Activated naive CD4-positive, alpha-beta T cell (primary cell): ENCODE measurements at places on chromosomes 2 and 18.

- no peak for DNase-seq
These were observed 7.6 kb upstream of the NT5C1B start for GRCh38 chr2:18596993-18597392.

- no peak for DNase-seq
These were observed 233.6 kb upstream of the RASGRP3 start for GRCh38 chr2:33242845-33243244.

GRCh38 chr2:134370655-134371445 lies 117.0 kb downstream of the MGAT5 start:
- no peak for DNase-seq

DNA sequence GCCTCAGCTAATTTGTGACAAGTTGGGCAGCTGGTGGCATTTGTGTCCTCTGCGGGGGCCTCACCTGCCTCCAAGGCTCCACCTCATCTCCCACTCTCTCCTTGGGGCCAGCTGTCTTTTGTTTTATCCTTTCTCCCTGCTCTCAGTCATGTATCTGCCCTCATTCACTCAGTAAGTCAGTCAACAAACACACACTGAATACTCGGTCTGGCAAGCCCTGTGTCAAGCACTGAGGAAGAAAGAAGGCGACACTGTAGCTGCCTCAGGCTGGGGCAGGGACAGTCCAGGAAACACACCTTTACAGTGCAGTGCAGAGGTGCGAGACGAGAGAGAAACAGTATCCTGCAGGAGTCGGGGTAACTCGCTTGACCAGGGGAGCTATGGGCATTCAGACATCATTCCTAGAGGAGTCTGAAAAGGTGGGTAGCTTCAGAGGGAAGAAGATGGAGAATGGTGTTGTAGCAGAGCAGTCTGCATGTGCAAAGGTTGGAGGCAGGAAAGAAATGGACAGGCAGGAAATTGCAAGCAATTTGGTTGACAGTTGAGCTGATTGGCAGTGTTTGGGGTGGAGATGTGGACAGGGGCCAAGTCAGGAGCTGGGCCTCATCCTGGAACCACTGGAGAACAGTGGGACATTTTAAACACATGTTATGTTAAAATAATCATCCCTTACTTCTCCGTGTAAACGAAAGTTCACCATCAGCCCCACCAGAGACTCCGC lies 34.9 kb downstream of the SCTR start:
- no peak for DNase-seq

DNA sequence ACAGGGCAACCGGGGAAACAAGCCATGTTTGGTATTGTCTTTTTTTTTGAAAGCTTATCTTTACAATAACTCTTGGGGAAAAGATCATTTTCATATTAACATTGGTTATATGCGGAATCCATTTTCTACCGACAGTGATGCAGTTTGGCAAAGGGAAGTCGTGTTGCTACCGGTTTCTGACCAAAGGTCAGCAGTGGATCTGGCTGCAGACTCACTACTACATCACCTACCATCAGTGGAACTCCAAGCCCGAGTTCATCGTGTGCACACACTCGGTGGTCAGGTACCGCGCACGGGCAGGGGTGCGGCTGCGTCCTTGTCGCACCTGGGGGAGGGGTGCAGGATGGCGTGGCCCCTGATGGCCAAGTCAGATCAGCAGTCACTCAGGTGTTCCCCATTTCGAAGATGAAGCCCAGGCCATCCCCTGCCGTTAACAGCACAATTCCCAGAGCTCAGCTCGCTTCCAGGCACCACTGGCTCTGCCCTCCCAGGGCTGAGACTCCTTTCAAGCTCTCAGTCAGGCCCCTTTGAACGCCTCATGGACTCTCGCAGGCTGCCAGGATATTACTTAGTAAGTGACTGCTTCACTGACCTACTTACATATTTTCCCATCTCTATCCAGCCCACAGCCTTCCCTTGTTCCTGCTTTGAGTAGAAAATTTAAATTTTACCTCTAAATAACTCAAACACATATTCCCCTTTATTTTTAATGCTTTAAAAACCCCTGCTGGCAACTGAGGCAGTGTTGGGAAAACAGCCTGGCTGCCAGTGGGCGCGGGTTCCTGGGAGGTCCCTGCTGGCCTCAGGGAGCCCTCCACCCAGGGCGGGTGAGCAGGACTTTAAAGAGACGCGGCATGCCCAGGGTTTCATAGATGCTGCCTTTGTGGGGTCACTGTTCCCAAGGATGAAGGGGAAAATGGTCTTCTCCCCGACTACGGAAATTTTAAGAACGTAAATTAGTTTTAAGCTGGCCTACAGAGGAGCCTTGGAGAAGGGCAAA lies 33.6 kb upstream of the RPL31 start:
- DNase-seq: no peak

- DNase-seq: no peak
These were observed 304.2 kb downstream of the CYRIA start for GRCh38 chr2:16361261-16361995.

GRCh38 chr2:133085646-133086045 lies 415.6 kb upstream of the LYPD1 start:
- DNase-seq: no peak

GRCh38 chr2:100876231-100876860 lies 56.4 kb downstream of the NPAS2 start:
- DNase-seq: no peak

DNA sequence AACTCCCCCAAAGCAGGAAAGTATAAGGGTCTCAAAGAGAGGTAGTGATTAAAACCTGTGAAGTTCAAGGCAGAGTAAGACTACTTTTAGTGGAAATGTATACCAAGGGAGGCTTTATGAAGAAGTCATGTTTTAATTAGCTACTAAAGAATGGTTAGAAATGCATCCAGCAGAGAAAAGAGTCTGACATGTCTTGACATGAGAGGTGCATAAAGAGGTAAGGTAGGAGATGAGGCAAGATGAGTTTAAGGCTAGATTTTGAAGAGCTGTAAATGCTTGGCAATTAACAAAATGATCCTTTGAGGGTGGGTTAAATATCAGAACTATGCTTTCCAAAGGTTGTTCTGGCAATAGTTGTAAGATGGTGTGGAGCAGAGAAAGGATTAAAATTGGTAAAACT lies 88.7 kb upstream of the WDSUB1 start:
- DNase-seq: no peak

GRCh38 chr2:97763176-97763845 lies 49.9 kb downstream of the ZAP70 start:
- DNase-seq: no peak

GRCh38 chr18:42183746-42184145 lies 228.7 kb downstream of the PIK3C3 start:
- DNase-seq: no peak

- DNase-seq: no peak
These were observed 63.5 kb downstream of the CYB5A start for GRCh38 chr18:74228312-74228711.

DNA sequence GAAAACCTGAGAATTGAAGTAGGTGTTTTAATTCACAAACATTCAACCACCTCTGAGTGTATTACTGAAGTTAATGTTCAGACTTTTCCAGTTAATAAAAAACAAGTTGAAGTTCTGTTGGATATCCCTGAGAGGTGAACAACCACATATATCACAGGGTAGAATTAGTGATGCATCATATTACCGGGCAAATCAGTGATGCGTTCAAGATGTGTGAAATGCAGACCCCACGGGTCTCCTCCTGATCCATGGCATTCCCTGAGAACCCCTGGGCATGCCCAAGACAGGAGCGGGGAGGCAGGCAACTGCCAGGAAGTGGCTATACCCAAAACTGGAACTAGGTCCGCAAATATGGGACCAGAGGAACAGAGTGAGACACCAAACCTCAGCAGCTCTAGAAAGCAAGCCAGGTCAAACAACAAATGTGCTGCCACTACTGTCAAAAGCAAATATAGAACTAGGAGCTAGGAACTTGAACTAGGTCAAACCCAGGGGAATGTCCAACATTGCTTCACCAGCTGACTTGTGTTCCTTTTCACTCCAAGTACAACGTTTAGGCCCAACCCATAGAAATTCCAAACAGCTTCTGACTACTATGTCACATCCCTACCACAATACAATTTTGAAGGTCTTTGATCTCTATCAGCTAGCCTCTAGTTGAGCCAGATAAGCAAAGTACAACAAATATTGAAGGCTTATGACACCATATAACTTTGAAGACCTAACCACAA lies 20.2 kb downstream of the PSTPIP2 start:
- DNase-seq: no peak

DNA sequence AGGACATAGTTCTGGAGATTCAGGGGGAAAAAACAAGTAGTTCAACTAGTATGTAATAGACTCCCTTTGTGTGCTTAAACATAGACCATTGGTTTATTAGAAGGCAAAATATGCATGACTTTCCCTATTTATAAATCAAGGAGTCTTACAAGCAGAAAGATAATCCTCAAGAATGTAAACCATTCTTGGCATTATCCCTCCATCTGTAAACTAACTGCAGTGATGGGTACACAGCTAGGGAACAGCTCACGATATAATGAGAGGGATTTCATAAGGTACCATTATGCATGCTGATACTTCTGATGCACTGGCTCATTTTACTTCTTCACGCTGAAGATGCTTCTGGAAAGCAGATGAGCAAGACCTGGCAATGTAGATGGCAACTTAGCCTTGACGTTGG lies 878 bp downstream of the FBXO15 start:
- no peak for DNase-seq

DNA sequence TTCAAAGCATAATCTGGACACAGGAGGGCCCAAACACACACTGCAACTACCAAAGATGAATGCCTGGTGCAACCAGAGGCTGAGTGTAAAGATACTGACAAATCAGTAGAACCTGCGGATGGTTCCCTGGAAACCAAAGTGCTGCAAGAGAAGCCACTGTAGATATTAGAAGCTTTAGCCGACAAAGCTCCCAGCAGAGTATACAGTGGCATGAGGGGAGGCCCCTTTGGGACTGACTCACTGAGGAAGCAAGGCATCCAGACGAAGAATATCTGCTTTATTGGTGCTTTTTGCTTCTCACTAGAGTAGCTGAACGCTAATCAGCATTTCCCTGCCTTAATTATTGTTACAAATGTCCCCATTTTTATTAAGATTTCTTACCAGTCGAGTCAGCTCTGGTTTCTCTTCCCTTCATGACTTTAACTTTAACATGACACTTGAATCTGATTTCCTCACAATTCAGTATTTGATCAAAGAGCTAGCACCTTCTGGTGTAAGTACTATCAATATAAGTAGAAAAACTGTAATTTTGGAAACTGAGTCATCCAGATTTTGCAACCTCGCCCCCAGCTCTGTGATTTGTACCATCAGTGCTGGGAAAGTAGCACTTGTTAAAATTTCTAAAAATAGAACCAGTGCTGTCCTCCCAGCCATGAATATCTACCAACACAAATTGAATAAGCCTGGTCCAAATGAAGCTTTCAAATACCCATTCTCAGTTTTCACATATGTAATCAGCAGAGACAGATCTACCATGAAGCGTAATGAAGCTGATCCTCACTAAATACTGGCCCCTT lies 34.2 kb downstream of the FIGN start:
- DNase-seq: no peak

- no peak for DNase-seq
These were observed 257.6 kb downstream of the MREG start for GRCh38 chr2:215755641-215756345.

DNA sequence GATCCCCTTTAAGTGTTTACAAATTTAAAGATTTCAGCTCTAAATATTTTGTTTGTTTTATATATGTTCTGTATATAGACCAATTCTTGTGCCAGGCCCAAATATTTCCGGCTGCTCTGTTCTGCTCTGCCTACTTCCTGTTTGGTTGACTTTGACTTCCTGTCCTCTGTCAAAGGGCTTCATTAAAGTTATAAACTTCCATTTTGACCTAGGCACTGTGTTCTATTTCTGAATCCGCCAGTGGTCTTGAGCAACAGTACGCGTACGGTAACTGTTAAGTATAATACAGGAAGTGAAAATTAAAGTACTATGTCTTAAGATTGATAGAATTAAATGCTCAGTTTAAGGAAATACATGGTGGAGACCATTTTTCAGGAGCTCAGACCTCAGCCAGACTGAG lies 13.5 kb upstream of the REL start:
- DNase-seq: no peak

DNA sequence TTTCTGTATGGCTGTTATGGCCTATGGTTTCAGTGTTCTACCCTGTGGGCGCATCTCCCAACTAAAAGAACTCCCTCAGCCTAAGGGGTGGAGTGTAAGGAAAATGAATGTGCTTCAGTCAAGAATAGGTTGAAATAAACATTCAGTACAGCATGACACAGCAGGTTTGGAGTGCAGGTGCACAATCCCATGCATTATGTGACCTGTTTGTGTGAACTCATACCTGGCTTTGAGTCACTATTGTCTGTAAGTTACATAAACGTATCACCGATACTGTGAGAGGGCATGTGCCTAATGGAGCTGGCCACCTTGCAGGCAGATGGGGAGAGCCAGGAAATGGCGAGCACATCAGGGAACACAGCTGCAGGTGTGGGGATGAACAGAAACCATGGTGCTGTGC lies 216.0 kb downstream of the DSEL start:
- DNase-seq: no peak

DNA sequence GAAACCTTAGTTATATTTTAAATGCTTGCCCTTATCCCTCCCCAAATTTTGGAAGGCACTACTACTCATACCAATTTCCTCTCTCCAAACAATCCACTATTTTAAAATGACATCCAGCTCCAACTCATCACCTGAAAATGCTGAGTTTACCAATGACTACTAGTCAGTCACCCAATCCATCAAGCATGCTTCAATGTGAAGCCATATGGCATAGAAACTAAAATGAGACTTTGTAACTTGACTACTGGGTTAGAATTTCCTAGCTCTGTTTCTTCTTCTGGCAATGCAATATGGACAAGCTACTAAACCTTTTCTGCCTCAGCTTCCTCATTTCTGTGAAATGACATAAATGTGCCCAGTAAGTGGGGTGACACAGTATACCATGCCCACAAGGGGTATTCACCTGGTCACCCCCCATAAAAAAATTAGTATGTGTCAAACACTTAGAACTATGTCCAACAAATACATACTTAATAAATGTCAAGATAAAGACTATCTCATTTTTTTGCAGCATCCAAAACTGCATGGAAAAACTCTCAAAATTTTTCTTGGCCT lies 10.0 kb upstream of the STPG4 start:
- DNase-seq: no peak

GRCh38 chr18:22739789-22740188 lies 193.3 kb upstream of the RBBP8 start:
- no peak for DNase-seq

GRCh38 chr2:28348149-28348567 lies 44.5 kb upstream of the FOSL2 start:
- no peak for DNase-seq

DNA sequence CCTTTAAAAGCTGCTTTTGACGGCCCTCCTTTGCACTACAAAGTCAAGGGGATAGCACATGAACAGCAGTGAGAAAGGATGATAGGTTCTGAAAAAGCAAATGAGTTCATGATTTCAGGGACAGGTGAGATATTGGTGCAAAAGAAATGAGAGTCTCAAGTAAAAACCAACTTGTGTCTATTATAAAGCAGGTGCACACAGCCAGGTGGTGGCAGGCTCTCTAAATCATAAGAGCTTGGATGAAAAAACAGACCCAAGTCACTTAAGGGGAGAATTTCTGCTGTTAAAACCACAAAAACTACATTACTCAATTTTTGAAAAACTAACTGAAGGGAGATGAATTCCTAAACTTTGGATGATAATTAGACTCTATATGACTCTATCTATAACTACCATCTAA lies 201.5 kb downstream of the SP3 start:
- DNase-seq: no peak

- no peak for DNase-seq
These were observed 9.2 kb downstream of the TGIF1 start for GRCh38 chr18:3458952-3459853.
